Non-pigmented ciliary epithelial cell (primary cell): ENCODE measurements at places on chromosomes 3 and 15.

DNA sequence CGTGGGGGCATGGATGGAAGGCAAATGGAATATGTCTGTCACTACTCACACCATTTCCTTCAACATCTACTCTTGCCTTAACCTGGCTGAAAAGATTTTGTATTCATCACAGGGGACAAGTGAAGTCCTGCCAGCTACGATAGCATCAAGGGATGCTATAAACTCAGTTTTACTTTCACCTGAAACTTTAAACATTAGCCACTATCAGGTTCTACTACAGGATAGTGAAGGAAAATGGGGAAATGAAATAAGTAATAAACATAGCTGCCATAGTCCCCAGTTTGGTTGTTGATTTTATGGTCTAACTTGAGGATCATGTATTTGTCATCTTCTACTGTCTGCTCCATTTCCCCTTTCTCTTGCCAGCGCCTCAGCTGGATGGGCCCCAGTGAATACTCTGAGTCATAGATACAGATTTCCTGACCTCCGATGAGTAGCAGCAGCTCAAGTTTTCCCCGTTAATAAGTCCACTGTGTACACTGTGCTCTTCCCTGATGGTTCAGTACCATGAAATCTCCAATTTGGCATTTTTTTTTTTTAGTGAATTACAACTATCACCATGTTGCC lies 338.2 kb upstream of the SLCO3A1 start:
- peak; percentile 70 for DNase-seq

GRCh38 chr15:84840741-84841429 lies 23.7 kb downstream of the ALPK3 start:
- DNase-seq, result no peak

DNA sequence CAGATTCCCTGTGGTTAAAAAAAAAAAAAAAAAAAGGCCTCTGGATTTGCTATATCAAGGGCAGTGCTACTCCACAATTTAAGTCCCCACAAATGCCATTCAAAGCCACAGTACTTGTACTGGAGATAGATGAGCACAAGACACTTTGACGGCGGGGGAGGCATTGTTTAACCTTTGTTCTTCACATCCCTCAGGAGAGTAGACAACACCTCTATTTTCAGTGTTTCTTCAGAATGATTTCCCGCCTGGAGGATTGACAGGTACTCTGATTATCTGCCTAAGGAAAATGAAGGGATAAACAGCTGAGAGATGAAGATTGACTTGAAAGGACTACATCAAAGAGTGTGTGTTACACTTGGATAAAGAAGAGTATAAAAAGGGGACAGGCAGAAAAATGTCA lies 58.7 kb downstream of the OTOL1 start:
- DNase-seq, result no peak

GRCh38 chr15:31331389-31331788 lies 4.8 kb downstream of the KLF13 start:
- DNase-seq, result no peak

DNA sequence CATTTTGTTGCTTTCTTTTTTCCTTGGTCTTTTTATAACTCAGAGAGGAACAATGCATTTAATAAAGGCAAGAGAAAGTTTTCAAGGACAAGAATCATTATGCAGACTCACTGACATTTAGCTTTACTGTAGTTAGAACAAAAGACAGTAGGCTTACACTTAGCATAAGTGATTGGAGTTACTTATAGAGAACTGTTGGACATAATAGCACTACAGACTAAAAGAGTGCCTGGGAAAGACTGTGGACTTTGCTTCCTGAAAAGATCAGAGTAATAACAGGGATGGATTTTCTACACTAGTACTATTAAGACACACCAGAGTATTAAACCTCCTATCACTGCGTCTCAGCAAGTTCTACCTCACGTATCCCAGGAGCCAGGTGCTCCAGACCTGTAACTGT lies 39.3 kb upstream of the SPRED1 start:
- DNase-seq, result no peak

DNA sequence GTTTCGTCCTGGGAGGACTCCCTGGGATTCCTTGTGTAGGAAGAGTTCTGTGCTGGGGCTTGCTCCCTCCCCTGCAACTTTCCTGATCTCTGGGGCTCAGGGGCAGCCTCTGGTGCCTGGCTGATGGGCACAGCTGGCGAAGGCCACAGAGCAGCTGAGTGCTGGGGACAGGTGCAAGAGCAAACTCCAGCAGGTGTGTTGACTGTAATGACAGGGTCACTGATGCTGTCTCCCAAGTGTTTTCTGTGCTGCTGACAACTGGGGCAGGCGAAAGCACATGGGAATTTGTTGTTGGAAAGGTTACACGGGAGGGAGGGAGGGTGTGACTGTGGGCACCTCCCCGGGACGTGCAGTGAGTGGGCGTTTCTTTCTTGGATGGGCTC lies 21.6 kb downstream of the CPN2 start:
- DNase-seq, result no peak
